ENCODE measurements at places on chromosomes 5 and 9.
A peak's percentile ranks its signal among the peaks of the same experiment; 100 is the strongest.

DNA sequence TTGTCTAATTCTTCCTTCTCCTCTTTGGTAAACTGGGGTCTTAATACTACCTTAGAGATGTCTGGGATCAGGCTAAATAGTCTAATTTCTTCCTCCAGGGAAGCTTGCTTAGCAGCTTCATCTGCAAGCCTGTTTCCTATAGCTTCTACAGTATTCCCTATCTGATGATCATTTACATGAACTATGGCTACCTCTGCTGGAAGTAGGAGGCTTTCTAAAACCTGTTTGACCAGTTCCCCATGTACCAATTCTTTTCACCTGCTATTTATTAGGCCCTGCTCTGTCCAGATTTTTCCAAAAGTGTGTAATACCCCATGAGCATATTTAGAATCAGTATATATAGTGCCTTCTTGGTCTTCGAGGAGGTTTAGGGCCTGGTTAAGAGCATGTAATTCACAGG lies 619.8 kb downstream of the HINT1 start:
- DNase-seq, result no peak

GRCh38 chr5:72281764-72282499 lies 38.1 kb downstream of the MRPS27 start:
- DNase-seq, result no peak

- DNase-seq, result no peak
These were observed 5.1 kb downstream of the ARL14EPL start for GRCh38 chr5:116037236-116037822.

- DNase-seq, result no peak
These were observed 4.6 kb downstream of the DCANP1 start for GRCh38 chr5:135442431-135443160.

GRCh38 chr9:110555551-110556331 lies 23.8 kb downstream of the SVEP1 start:
- peak; percentile 66 for DNase-seq

DNA sequence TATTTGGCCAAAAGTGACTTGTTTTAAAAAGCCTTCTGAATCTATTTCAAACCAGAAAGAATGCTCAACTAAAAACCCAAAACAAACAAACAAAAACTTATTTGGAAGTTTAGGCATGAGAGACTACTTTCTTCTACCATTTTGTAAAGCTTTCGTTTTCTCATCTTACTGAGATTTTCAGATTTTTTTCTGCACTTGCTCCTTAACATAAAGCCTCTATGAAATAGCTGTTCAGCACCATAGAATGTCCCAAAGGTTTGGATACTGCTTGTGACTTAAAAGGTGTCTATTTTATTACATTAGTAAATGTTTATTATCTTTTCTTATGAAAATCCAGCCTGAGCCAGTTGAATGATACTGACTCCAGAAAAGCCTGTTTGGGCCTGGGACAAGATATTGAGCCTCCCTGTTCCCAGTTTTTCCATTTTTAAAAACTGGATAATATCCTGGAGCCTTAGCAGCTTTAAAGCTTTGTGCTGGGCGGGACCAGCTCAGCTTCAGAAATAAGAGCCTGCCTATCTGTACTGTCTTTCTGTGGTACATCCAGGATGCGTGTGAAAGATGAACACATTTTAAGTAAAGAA lies 292.6 kb downstream of the ZSWIM6 start:
- DNase-seq, result no peak

GRCh38 chr9:107749787-107750444 lies 260.3 kb upstream of the KLF4 start:
- DNase-seq, result peak; percentile 97

DNA sequence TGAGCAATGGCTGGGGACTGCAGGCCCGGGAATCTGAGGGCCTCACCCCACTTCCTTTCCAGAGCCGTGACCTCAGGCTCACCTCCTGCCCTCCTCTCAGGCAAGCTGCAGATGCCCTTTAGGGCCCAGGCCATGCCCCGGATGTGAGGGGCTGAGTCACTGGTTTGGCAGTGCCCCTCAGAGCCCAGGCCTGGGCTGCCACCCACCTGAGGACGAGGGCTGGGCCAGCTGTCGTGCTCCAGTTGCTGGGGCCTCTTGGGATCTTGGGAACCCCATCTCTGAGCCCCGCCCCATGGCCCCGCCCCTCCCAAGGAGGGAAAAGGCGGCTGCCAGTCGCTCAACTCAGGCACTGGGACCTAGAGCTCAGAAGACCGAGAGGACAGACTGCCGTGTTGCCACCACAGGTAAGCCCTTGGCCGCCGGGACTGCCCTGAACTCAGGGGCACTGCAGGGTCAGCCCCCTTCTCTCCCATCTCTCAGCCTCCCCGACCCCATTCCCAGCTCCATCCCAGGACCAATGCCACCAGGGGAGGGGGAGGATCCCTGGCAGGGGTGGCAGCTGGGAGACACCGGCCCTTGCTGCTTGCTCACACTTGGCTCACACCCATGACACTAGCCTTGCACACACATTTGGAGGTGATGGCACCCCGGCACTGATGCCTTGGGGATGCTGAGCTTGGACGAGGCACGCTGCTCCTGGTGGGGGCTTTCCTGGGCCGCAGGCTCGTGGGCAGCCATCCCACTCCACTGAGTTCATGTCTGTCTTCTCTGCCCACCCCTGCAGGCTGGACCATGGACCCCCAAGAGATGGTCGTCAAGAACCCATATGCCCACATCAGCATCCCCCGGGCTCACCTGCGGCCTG lies at the start of gene CYSRT1:
Gene CYSRT1 (plus strand): TSS at position 345 of the 865 bp plus-strand sequence. CDS start 448 bp downstream, at position 793.
- DNase-seq, result peak; percentile 76

DNA sequence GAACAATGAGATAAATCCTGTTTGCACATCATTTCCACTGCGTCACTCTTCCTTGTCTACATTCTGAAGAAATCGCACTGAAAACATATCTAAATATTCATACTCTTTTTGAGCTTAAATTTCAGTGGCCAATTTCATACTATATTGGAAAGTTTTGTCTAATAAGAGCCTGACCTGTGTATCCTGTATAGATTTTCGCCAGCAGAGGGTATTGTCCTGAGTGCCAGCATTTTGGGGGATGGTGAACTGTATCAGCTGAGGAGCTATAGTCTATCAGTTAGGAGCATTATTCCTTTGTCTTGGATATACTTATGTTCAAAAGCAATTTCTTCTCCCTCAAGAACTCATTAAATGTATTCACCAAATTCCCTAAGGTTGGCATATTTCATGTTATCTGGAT lies 102.3 kb downstream of the SEMA6A start:
- no peak for DNase-seq

Data from MG63 (cell line).